ENCODE measurements at places on chromosomes 4 and X. TPM values are rescaled to one million over a fixed set of nuclear protein-coding genes. Genes with fewer than 3 reads are reported as not detected.

DNA sequence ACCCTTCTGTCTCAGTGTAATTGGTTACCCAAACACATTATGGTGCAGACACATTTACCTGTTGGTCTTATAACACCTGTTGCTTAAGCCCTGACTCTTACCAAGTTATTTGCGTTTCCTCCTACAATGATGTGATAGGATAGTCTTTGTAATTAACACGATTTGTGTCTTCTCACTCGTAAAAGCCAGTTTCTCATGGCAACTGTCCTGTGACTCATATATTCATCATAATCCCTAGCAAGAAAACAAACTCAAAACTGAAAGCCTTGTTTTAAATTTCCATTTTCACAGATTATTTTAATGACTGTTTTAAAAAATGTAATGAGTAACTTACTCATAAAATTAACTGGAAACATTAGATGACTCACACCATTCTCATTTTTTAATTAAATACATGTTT is 495.2 kb downstream of the NLGN4X start:
- no peak for DNase-seq

DNA sequence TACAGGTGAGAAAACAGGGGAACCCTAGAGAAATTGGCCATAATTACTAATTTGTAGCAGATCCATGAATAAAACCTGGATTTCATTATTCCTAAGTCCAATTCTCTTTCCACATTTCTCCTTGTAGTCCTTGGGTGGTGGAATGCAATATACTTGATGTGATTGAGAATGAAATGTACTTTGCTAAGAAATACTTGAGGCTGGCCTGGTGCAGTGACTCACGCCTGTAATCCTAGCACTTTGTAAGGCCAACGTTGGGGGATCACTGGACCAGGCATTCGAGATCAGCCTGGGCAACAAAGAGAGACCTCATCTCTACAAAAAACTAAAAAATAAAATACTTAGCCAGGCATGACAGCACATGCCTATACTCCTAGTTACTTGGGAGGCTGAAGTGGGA is 15.9 kb downstream of the TMEM184C start:
- DNase-seq, result no peak

DNA sequence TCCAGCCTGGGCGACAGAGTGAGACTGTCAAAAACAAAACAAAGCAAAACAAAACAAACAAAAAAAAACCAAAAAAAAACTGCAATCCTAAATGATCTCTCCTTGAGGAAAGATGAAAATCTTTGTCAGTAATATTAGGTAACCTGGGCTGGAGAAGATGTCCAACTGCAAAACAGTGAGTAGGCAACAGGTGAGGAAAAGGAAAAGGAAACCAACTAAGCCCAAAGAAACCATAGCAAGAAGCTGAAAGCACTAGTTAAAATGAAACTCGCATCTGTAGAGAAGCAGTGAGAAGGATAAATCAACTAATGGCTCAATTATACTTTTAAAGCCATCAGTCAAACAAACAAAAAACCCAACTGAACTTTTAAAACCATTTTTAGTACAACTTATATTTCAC is 54.2 kb downstream of the ENOX2 start:
- DNase-seq, result no peak

DNA sequence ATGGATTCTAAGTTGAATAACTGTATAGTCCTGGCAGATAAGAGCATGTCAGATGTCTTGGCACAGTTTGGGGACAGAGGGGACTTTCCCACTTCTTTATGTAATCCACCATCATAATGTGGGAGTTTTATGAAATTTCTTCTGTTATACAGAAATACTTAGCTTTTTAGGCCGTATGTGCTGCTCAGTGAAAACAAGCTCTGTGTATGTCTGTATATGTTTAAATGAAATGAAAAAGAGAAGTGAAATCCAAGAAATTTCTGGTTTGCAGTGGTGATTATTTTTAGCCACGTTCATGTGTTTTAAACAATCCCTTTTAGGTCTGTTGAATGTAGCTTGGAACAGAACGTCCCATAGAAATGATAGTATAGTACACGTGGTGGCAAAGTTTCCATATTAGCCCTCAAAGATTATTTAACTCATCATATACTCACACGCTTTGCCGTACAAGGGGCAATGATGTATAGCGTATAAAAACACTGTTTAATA is 41.0 kb downstream of the GAB1 start:
- DNase-seq, result no peak

ARHGAP6 gene
- not detected for polyA plus RNA-seq

CLDN22 gene
- polyA plus RNA-seq, result not detected

GRCh38 chrX:16601885-16602284 is 48.1 kb upstream of the S100G start:
- DNase-seq, result no peak

DNA sequence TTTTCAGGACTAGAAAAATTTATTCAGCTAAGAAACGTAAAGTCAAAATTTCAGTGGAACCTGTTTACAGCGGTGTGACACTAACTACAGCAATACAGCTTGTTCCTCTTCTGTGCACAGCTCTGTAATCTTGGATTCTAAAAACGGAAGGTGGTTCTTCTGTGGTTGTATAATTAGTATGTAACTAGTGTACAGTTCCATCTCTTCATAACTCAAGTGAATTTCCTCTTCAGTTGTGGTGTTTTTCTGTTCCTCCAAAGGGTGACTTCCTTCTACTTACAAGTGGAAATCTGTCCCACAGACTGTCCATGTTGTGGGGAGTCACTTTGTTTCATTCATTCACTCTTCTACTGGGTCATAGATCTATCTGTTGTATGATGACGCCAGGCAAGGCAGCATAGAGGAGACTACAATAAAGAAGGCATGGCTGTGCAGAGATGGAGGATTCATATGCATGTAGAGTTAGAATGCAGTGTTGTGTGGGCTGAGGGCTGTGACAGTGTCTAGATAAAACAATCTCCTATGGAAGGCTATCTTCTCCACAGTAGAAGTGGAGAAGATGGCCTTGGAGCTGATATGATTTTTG is 5.4 kb downstream of the DAPP1 start:
- DNase-seq, result no peak

ZAR1 gene
- polyA plus RNA-seq, result not detected

ART3 gene
- not detected for polyA plus RNA-seq

ZCCHC18 gene
- 1.0 TPM for polyA plus RNA-seq

GRCh38 chrX:19133784-19134183 is 11.5 kb upstream of the ADGRG2 start:
- DNase-seq, result no peak

GRCh38 chrX:39936886-39937770 is 160.6 kb downstream of the BCOR start:
- DNase-seq, result no peak

FRMPD3 gene
- not detected for polyA plus RNA-seq

GYPA gene
- polyA plus RNA-seq, result not detected

SCOC gene
- polyA plus RNA-seq, result 27.2 TPM

DNA sequence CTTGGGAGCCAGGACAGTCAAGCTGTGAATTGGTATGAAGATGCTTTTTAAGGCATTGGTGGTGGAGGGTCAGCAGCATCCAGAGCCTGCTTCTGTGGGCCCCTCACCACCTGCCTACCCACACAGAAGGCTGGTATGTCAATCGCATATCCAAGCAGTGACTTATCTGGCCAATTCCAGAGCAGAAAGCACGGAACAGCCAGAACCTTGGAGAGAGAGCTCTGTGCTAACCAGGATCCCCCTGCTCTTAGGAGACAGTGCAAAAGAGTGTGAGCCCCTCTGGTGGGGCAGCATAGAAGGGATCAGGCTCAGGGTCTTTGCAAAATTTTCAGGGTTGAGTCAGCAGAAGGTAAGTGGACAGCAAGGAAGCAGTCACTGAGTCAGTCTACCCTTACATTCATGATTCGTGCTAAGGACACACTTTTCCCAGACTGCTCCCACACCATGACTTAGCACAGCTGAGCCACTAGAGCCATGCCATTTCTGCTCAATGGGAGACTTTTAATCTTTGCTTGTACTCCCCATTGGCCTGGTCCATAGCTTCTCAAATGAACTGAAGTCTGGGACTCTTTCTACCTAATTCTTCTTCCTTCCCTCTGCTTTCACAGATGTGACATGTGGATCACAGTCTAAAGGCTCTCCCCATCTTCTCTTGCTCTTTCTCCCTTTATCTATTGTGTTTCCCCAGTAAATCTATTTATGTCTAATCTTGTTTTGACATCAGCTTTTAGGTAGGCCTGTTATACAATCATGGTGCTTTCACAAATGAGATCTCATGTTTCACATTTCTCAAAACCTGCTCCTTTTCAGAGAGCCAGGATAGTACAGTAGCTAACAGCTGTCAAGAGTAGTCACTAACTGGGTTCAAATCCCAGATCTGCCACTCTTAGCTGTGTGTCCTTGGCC is 20.0 kb downstream of the MORF4L2 start:
- no peak for DNase-seq

DNA sequence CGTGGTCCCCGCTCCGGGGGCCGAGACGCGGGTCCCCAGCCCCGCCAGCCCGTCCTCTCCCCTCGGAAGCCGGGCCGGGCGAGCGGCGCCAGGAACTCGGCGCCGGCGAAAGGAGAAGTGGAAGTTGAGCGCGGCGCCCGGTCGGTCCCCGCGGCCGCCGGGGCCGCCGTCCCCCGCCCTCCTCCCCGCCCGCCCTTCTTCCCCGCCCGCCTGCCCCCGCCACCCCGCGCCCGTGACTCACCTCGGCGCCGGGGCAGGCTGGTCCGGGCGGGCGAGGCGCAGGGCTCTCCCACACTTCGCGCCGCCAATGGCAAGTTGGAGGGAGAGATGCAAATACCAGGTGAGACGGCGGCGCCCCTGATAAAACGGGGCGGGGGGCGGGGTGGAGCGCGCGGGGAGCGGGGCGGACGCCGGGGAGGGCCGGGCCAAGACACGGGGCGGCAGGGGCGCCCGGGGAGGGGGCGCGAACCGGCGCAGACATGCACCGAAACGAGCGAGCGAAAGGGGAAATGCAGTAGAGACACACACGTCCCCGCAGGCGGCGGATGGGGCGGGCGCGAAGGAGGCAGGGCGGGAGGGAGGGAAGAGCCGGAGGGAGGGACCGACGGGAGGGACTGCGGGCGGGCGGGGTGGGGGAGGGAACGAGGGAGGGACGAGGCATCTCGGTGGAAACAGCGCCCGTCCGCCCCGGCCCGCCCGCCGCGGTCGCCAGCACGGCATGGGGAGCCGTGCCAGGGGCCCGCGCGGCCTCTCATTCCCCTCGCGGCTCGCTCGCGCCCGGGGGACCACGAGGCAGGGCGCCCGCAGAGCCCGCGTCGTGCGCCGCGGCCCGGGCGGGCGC is at the start of gene ELF4:
TSS of gene ELF4 (minus strand) at position 119 of the 841 bp plus-strand sequence. CDS start 29,167 bp downstream, outside the sequence.
- peak; percentile 56 for DNase-seq

DNA sequence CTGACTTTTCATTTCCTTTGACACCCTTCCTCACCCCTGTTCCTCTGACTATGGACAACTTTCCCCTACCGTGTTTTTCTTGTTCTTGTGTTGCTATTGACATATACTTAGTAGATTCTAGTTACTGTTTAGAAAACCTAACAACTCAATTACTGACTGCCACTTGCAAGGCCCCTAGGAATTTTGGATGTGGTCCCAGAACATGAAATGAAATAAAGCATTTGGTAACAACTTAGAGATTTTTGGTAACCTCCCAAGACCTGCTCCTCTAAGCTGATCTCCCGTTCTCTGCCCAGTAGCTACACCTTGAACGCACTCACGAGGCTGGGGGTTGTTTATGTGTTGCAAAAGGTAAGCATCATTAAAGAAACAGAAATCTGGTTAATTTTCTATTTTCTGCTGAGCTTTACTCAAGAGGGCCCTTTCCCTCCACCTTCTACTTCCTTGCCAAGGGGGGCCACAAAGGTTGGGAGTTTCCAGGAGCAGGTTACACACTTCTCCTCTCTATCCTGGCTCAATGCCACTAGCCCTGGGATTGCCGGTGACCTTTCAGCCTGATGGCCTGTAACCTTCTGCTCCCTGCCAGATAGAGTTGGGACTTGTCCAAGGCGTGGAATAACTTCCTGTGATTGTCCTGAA is 20.5 kb downstream of the GAB3 start:
- no peak for DNase-seq

IDH3G gene
- polyA plus RNA-seq, result 89.2 TPM

Measured in naive thymus-derived CD4-positive, alpha-beta T cell (primary cell).